Erythroblast (primary cell): ENCODE measurements at places on chromosomes 4 and X.
A peak's percentile ranks its signal among the peaks of the same experiment; 100 is the strongest.

DNA sequence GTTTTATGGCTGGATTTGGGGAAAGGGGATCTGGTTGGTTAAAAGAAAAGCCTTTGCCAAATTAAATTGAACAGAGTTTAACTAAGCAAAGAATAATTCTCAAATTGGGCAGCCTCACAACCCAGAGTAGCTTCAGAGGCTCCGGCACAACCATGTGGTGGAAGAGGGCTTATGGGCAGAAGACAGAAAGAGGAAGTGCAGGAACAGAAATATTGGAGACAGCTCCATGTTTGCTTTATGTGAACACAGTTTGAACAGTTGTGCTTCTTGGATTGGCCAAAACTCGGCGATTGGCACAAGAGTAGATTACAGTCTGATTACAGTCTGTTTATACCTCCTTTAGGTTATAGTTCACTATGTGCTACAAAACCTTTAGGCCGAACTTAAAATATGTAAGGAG is 562.7 kb downstream of the TRIML1 start:
- DNase-seq: no peak

DNA sequence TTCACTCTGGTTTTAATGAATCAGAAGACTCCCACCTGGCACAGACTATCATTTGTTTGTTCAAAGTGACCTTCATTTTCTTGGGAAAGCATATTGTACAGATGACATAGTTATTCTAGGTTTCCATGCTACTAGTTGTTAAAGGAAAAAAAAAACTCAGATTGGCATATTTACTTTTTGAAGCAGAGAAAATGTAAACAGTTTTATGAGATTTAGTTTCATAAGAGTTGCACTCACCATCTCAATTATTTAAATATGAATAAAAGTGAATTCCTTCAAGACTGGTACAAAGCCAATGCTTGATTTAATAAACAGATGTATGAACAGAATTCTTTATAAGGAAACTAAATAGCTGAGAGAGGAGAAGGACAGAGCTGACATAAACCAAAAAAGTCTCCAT is 280.3 kb upstream of the UGT8 start:
- DNase-seq: no peak

GRCh38 chr4:15162465-15163283 is 160.4 kb downstream of the CPEB2 start:
- DNase-seq: peak; percentile 17

DNA sequence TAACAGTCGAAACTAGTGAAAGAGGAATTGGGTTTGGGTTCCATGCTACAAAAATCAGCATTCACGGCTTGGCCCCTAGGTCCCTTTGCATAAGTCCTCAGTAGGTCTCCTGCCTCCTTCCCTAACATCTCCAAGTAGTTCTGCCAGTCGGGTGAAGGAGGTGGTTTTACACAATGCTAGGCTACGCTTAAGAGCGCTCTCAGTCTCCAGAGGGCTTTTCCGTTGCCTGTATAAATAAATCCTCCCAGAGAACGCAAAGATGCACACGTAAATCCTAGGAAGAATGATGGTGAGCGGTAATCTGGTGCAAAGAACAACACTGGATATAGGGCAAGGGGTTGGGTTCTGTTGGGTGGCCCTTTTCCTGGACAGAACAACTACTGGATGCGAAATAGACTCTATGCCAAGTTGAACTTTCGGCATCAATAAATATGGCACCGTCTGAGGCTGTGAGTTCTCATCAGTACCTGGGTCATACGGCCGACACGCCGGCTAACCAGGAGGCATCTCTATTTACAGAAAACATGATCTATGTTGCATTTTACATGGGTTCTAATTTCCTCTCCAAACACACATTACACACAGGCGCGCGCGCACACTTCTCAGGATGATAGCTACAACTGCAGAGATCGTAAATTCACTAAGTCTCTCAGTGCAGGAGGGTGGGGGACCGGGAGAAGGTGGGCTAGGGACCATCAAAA is 1.3 kb downstream of the CAMK2D start:
- DNase-seq: peak; percentile 7

DNA sequence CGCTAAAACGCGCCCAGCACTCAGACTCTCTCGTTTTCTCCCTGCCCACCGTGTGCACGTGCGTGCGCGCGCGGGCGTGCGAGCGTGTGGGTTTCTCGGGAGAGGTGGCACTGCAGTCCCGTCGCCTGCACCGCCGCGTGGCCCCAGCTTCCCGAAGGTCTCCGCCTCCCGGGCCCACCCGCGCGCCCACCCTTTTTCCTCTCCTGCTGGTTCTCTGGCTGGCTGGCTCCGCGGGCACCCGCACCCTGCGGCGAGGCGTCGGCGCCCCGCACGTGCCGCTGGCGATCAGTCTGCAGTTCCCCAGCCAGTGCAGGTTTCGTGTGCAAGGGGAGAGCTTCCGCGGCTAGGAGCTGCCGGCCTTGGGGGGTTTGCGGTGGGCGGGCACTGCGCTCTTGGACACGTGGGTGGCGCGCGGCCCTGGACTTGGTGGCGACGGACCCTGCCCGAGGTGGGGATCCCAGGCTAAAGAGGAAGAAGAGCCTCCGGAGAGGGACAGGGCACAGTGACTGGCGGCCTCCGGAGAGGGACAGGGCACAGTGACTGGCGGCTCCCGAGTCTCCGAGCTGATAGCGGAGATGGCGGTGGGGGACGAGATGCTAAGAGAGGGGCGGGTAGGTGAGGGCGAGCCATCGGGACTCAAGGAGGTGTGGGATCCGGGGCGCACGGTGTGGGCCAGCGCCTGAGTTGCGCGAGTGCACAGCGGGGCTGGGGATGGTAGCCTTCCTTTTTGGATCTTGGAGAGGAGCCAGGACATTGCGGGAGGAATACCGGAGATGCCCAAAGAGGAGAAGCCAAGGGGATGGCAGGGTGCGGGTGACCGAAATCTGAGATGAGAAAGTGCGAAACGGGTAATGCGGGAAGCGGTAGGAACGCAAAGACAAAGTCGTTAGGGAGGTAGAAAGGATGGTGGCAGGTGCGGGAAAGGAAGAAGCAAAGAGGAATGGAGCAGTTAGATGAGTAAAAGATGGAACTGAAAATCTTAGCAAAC is at the start of gene FAM184B:
TSS of gene FAM184B (minus strand) at position 322 of the 988 bp plus-strand sequence. CDS start 322 bp downstream, outside the sequence.
- DNase-seq: no peak

DNA sequence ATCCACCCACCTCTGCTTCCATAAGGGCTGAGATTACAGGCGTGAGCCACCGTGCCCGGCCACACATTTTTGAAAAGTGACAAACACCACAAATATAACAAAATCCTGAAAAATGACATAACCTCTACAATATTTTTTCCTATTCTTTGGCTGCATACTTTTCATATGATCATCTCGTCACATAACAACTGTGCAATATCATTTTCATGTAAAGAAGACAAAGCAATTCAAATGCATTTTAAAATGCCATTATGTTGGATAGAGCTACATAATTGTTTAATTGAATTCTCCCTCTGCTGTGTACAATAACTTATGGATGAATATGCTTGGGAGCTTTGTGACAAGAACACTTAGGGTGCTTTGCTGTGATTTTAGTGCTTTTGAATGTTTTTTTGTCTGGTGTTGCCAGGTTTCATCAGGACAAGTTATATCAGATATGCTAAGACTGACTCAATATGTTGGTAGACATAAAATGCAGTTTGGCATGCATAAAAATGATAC is 132.9 kb downstream of the CHIC2 start:
- DNase-seq: no peak

- DNase-seq: no peak
These were observed 589.2 kb upstream of the NR3C2 start for GRCh38 chr4:149031399-149031798.

DNA sequence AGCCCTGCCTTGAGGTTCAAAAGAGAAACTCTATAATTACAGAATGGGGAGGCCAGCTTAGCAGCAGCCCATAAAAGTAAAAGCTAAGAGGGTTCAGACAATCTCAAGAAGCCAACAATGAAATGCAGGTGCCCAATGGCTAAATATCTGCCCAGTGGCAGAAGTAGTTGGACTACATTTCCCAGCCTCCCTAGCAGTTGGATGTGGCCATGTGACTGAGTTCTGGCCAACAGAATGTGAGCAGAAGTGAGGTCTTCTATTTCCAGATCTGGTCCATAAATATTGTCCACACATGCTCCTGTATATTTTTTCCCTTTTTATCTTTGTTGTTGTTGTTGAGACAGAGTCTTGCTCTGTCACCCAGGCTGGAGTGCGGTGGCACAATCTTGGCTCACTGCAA is 127.9 kb upstream of the NHS start:
- no peak for DNase-seq

GRCh38 chrX:295136-295535 is 14.0 kb downstream of the PLCXD1 start:
- no peak for DNase-seq

- no peak for DNase-seq
These were observed 29.6 kb downstream of the LEF1 start for GRCh38 chr4:108139089-108139488.

GRCh38 chr4:28009541-28009940 is 1148.9 kb downstream of the STIM2 start:
- no peak for DNase-seq

DNA sequence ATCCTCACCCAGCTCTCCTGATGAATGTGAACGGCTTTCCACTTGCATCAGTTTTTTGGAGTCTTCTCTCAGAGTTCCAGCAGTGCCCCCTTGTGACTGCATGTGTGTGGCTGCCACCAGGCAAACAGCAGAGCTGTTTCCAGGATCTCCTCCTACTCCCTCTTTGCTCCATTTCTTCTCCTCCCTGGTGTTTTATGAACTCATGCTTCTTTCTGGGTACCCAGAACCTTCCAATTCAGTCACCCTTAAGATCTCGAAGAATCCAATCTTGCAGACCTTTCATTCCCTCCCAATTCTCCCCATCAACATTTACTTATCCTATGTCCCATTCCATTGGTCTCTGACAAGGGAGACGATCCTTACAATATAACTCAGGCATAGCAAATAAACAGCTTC is 6.8 kb upstream of the TCEANC start:
- peak; percentile 81 for DNase-seq

DNA sequence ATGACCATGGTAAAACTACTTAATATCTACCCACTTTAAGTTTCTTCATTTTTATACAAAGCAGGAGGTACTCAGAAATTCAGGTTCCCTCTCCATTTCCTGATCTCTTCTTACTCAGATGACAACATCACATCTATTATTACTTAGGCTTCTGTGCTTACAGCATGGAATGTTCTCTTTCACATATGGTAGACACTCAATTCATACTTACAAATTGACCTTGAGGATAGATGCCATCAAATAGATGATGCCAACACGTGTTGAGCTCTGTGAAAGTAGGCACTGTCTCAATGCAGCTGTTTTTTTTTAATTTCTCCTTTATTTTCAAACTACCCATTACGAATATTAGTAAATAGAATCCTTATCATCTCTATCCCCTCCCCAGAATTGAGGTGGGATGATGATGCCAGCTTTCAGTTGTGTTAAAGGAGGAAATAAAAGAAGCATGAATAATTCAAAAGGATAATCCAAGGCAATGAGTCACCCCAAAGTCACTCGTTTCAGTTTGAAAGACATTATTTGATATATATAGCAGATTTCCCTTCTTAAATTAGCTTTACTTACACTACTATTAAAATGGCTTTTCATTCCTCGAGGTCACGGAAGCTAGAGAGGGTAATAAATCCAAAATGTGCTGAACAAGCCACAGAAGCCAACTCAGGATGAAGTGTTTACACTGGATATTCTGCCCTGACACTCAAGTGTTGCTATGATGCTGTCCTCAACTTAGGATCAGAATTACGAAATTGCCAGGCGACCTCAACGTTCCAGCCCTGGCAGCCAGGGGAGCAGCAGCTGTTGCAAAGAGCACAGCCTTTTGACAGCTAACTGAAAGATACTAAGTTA is 124.2 kb upstream of the EOLA2 start:
- DNase-seq: no peak

- DNase-seq: no peak
These were observed 110.0 kb downstream of the CBR4 start for GRCh38 chr4:168900080-168900479.

DNA sequence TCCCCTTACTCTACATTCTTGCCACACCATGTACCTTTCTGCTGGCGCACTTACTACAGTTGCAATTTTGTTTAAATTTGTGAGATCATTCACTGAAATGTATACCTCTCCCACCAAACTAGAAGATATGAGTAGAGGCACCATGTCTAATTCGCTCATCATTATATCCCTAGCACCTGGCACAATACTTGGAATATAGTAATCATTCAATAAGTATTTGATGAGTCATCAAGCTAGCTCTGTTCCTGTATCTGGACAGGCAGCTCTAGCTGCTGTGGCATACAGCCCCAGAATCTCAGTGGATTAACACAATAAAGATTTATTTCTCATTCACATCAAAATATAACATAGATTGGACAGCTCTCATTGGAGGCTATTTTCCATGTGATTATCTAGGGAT is 245.9 kb downstream of the IDS start:
- DNase-seq: no peak

- no peak for DNase-seq
These were observed 140.7 kb downstream of the MAGEB17 start for GRCh38 chrX:16307950-16308349.

DNA sequence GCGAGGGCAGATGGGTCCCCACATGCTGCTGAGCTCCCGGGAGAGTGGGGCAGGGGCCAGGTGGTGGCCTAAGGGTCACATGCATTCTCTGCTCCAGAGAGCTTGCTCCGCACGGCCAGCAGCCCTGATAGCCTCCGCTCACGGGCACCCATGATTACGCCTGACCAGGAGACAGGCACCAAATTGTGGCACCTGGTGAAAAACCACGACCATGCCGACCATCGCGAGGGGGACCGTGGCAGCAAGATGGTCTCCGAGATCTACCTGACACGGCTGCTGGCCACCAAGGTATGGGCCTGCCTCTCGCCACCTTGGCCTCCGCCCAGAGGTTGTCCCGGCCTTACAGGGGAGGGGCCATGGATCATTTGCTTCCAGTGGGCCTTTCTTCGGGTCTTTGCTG is 9.2 kb downstream of the LAGE3 start:
- no peak for DNase-seq

DNA sequence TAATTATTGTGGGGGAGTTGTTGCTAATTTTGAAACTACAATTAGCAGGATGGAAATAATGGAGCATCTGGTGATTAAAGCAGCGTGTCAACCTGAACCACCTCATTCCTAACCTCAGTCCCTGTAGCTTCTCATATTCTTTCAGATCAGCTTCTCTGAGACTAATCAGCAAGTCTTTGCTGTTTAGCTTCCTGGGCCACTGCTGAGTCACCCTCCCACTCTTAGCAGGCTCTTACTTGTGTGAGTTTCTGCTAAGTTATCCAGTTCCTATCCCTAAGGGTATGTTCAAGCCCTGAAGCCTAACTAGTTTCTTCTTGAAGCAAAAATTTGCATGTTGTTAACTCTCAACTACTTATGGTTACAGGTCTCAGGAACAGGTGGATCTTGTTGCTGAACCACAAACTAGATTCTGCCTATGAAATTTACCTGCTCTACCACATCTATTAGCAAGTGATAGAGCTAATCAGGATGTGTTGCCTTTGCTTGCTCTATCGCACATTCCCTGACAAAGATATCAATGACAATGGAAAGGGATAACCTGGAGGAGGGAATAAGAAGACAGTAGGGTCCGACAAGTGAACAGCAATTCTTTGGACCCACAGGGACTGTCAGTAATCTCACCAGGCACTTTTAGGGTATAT is 134.2 kb downstream of the EIF4E start:
- peak; percentile 39 for DNase-seq

DNA sequence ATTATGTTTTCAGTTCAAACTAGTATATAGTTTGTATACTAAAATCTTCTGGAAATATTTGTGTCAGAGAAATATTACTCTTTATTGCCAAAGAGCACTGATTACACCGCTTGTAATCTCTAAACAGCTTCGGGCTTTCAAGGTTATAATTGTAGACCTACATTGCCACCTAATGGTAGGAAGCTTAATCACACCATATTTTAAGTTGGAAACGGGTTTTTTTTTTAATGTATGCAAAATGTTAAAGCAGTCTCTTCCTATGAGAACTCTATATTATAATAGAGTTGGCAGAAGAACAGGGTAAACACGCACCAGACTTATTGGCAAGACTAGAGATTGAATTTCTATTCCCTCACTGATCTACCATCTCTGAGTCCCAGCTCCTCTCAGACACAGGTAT is 19.5 kb upstream of the NFXL1 start:
- peak; percentile 70 for DNase-seq
